NCI-H1694 (cell line): ENCODE measurements at places on chromosomes 1 and 21.

DNA sequence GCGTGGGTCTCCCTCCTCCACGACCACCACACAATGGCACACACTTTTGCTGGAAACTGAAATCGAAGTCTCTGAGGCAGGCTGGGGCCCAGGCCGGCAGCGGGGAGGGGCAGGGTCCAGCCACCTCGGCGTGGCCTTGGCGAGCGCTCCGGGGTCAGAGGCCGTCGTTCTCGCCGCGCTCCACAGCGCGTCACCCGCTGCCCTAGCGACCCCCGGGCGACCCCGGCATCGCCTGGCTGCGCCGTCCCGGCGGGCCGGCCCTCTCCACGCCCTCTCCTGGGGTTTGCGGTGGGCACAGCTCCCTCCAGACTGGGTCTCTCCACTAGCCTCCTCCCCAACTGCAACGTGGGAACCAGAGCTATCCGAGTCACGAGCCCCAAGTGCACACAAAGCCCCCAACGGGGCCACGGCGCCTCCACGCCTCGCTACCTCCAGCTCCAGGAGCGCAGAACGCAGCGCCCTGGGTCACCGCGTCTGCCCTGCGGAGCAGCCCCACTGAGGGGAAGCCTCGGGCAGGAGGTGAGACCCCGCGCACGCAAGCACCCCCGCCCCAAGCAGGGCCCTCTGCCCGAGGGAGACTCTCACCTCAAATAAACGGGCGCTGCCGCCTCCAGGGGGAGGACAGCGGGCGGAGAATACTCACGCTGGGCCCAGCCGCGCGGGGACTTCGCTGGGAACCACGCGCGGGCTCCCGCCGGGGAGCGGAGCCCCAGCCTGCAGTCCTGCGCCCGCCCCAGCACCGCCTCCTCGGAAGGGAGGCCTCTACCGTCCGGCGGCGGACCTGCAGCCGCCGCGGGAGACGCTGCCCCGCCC lies 134.0 kb upstream of the BARHL2 start:
- peak; percentile 64 for DNase-seq

DNA sequence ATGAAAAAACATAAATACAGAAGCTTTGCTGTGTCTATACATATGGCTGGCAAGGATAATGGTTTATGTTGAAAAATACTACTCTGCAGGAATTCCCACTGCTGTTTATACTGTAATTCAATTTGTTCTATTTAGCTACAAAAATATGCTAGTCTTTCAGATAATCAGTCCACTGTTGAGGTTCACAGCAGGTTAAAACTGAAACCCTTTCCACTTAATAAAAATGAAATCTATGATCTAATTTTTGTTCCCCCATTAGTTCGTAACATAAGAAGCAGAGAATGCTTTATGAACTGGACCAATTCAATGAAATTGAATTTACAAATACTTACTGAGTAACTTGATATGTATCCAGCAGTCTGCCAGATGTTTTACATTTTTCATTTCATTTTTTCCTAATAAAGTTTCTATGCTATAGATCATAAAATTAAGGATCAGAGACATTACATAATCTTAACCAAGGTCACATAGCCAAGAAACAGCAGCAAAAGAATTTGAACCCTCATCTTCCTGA lies 360.1 kb upstream of the BEND5 start:
- DNase-seq, result no peak

GRCh38 chr1:29673228-29673500 lies 436.8 kb downstream of the PTPRU start:
- DNase-seq, result no peak

- no peak for DNase-seq
Measured at GRCh38 chr1:227869851-227870305, 54.4 kb downstream of the PRSS38 start.

- no peak for DNase-seq
Measured at GRCh38 chr1:21867451-21867996, 55.5 kb downstream of the LDLRAD2 start.

DNA sequence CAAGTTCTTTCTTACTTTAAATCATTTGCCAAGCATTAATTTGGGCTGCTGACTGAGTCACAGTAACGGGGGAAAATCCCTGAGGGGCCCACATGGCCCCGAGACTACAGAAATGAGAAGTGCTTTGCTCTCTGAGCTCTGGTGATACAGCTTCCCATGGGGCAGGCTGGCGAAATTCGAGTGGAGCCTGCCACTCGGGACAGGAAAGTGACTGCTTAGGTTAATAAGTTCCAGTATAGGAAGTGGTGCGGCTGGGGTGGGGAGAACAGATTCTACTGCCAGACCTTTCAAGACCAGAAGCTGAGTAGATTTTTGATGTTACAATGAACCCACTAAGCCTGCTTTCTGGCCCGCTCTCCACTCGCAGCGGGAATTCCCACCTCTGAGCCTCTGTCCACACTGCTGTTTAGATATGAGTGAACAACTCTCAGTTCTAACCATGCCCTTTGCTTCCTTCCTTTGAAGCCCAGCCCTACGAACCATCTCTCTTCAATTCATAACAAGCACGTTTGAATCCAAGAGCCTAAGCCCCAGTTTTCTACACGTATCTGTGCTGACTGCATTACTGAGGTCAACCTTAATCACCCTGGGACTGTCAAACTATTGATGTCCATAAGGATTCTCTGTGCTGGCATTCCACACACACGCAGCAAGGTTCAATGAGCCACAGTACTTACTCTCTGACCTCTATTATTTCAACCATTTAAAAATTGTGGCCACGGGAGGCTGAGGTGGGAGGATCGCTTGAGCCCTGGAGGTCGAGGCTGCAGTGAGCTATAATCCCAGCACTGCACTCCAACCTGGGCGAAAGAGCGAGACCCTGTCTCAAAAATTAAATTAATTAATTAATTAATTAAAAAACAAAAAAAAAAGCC lies 9.6 kb downstream of the ZBTB17 start:
- no peak for DNase-seq

GRCh38 chr21:45330075-45330781 lies 42.5 kb upstream of the POFUT2 start:
- DNase-seq, result no peak

DNA sequence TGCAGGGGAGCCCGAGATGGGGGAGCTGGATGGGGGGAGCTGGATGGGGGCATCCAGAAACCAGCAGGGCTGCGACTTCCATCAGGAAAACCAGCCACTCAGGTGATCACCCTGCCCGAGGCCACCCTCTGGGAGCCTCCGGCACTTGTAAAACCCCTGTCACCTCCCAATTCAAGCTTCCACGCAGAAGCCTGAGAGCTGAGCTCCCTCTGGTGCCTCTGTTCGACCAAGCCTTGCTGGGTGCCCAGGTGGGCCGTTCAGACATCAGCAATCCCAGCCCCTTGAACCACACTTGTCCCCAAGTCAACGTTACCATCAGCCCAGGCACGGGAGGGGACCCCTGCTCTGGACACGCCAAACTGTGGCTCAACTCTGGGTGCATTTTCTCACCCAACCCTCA lies 59.6 kb downstream of the MEGF6 start:
- no peak for DNase-seq

DNA sequence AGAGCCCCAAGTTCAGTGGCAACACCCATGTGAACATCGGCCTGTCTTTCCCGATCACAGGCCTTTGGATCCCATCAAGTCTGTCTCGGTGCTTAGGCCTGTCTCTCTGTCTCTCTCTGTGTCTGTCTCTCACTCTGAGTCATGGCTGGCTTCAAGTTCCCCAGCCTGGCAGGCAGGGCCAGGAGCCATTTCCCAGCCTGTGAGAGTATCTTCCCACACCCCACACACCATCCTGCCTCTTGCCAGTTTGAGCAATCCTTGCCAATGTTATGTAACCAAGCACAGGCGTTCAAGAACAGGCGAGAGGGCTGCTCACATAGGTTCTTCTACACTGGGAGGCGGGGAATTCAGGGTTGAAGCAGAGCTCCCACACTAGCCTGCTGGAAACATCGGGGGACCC lies 70.0 kb upstream of the TMEM51 start:
- DNase-seq, result no peak

DNA sequence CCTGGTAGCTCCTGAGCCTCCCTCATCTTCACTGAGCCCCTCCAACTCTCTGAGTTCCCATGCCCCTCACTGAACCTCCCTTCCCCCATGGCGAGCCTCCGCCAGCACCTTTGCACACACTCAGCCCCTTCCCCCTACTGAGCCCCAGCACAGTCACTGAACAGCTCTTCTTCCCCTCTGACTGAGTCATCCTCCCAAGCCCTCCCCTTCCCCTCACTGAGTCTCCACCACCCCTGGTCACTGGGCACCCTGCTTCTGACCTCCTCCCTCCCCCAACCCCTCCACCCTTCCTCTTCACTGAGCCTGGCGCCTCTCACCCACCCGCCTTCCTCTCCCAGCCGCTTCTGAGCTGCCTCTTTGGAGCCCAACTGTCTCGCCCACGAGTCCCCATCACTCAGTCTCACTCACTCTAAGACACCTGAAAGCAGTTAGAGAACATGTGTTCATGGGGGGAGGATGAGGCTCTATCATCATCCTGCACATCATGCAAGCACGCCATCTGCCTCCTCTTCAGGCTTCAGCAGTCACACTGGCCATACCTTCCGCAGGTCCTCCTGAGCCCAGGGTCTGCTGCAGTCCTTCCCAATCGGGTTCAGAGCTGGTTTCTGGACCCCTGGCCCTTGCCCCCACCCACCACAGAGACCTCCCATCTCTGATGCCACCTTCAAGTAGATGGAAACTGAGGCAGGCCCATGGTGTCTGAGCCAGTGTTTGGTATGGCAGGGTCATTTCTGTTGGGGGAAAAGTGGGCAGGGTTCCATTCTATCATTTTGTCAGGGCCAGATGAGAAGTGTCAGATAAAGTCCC lies 2.0 kb upstream of the TRNP1 start:
- DNase-seq, result peak; percentile 44

- DNase-seq, result no peak
Measured at GRCh38 chr21:46114963-46115362, 17.1 kb downstream of the COL6A2 start.

- DNase-seq, result no peak
Measured at GRCh38 chr21:46675595-46676280, 40.3 kb downstream of the PRMT2 start.

DNA sequence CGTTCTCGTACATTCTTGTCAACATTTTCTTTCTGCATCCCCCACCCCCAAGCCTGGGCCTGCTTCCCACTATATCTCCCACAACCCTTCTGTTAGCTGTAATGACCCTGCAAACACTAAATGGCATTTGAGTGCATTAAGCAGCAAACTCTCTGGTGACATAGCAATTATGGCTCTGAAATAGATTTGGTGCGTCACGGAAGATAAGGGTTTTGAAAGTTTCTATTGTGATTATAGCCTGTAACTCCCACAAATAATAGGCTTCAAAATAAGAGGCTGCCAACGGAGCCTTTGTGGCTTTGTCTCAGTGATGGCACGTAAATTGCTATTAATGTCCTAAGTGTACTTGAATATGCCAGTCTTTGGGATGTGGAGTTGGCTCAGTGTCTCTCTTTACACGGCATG lies 277.6 kb downstream of the PBX1 start:
- DNase-seq, result no peak

DNA sequence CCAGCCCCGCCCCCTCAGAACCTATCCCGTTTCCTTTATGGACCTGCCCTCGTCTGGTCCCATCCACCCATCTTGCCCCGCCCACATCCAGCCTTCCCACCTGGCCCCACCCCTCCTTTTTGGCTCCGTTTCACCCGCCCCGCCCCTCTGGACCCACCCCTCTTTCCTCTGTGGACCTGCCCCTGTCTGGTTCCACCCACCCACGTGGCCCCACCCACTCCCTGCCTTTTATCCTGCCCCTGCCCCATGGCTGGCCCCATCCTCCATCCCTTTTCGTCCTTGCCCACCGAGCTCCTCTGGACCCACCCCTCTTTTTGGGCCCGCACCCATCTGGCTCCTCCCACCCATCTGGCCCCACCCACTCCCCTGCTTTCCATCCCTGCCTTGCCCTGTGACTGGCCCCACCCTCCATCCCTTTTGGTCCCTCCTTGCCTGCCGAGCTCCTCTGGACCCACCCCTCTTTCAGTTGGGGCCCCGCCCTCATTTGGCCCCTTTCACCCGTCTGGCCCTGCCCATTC lies 177.3 kb downstream of the CAMTA1 start:
- DNase-seq, result no peak

- no peak for DNase-seq
Measured at GRCh38 chr1:14773396-14774025, 175.0 kb downstream of the KAZN start.

DNA sequence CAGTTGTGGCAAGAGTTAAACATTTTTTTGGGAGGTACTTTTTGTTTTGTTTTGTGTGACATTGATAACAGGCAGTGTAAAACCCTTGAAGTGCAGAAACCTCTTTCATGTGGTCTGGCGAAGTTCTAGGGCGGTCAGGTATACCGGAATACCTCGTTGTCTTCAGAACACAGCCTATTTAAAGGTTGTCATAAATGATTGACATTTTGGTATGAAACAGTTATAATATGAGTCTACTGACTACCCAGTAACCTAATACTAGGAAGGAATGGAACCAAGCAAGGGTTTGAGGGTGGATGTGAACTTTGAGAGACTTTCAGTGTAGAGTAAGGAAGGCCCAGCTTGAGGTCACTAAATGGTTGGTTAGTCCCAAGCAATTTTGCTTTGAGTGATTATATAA lies 40.5 kb downstream of the PATJ start:
- no peak for DNase-seq

GRCh38 chr1:182120411-182121258 lies 59.1 kb upstream of the ZNF648 start:
- DNase-seq, result no peak
